ENCODE measurements at places on chromosomes 1 and 21.

DNA sequence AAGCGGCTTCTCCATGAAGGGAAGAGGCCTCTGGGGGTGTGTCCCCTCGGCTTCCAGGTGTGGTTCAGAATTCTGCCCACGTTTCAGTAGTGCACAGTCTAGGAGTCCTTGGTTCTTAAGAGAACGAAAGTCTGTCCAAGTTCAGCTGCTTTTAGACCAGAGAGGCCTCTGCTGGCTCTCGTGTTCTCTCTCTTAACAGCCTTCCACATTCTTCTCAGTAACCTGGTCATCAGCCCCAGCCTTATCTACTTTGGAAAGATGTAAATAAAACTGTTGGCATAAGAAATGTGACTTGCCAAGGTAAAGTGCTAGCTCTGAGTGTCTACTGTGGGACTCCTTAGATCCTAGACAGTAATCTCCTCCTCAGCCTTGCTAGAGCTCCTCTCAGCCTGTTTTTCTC is 15.3 kb upstream of the STUM start:
- DNase-seq = no peak

DNA sequence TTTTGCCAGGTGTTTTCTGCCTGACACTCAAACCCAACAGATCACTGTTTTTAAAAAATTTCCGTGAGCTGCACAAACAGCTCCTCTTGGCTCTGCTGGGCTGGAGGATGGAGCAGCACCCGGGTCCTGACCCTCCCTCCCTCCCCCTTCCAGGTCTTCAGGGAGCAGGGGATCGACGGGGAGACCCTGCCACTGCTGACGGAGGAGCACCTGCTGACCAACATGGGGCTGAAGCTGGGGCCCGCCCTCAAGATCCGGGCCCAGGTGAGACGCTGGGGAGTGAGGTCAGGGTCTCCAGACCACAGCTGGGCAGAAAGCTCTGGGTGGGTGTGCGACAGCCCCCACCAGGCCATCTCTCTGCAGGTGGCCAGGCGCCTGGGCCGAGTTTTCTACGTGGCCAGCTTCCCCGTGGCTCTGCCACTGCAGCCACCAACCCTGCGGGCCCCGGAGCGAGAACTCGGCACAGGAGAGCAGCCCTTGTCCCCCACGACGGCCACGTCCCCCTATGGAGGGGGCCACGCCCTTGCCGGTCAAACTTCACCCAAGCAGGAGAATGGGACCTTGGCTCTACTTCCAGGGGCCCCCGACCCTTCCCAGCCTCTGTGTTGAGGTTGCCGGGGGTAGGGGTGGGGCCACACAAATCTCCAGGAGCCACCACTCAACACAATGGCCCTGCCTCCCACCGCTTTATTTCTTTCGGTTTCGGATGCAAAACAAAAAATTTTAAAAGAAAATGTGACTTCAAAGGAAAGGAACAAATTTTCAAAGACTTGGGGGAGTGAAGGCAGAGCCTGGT is 15.3 kb downstream of the NOC2L start:
- DNase-seq = no peak

GRCh38 chr1:171468120-171468750 is 17.1 kb upstream of the PRRC2C start:
- no peak for DNase-seq

DNA sequence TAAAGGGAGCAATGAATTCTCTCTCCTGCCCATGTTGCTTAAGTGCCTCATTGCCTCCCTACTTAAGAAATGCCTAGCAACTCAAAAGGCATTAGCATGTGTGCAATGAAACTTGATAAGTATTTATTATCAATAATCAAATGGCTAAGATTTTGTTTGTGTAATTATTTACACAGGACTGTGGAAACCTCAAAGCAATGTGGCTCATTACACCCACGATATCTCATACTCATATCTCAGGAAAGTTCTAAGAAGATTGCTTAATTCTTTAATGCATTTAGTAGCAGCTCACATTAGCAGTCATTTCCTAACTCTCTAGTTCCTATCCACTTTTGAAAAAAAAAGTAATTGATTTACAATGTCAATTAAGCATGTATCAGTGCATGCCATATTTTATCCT is 253.3 kb downstream of the DUSP10 start:
- DNase-seq = no peak

- no peak for DNase-seq
These were observed 74.8 kb downstream of the MORN1 start for GRCh38 chr1:2316451-2316961.

DNA sequence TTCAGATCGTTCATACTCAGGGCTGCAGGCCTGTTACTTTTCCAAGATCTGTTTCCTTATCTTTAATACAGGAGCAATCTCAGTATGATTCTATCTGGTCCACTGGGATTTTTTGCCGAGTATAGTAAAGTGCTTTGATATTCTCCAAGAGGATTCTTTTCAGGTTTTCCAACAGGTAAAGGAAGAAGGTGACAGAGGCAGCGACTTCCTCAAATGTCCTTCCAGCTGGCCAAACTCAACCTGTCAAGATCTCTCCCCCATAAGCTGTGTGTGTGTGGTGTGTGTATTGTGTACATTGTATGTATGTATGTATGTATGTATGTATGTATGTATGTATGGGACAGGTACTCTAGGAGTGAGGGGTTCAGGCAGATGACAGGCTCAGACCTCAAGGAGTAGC is 1.1 kb downstream of the AKR1A1 start:
- DNase-seq = no peak

GRCh38 chr1:21671915-21672314 is 2.8 kb upstream of the RAP1GAP start:
- no peak for DNase-seq

- no peak for DNase-seq
These were observed 204.9 kb upstream of the JUN start for GRCh38 chr1:58988752-58989151.

DNA sequence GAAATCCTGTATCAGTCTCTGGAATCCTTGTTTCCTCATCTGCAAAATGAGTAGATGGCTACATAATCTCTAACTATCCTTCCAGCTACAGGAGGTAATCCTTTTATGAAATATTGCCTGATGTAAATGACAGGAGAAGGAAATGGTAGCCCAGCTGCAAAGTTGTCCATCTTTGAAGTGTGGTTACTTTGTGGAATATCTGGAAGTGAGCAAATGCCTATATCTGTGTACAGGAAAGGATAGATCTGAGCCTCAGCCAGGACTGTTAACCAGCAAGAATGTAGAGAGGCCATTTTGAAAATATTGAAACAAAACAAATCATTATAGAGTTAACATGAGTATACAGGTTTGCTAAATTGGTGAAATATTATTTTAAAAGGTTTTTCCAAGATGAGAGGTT is 74.8 kb upstream of the BMP8A start:
- no peak for DNase-seq

DNA sequence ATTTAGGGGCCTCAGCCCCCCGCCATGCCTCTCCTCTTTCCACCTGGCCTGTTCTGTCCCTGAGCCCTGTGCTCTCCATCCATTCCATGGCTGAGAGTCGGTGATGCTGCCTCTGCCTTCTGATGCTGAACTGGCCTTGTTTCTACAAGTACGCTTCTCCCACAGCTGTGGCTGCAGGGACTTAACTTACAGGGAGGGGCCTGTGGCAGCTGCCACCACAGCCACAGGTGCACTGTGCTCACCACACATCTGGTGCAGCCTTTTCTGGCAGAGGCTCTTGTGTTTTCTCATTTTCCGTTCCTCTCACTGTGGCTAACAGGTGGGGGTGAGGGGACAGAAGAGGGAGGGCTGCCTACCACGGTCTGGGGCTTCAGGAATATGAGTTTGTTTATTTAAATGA is 4.2 kb downstream of the FMO1 start:
- DNase-seq = no peak

DNA sequence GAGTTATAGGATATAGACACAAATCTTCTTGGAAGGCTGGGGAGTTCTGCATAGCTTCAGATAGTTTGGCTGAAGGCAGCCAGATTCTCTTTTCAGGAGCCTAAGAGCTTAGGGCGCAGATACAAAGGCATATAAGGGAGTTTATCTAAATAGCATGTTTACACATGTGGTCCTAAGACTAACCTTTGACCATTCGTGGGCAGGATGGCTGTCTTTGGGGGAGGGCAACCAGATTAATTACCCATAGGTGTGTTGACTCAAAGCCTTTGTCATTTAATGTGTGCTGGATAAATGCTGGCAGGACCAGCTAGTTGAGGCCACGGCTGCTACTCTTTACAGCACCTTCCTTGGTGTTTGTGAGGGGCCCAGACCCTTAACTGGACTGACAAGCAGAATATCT is 71.8 kb downstream of the IER5 start:
- DNase-seq = no peak

GRCh38 chr1:94819945-94820746 is at the start of gene SLC44A3:
SLC44A3 (plus strand) TSS chr1:94820357; CDS start chr1:94820452, 95 bp downstream.
- no peak for DNase-seq

DNA sequence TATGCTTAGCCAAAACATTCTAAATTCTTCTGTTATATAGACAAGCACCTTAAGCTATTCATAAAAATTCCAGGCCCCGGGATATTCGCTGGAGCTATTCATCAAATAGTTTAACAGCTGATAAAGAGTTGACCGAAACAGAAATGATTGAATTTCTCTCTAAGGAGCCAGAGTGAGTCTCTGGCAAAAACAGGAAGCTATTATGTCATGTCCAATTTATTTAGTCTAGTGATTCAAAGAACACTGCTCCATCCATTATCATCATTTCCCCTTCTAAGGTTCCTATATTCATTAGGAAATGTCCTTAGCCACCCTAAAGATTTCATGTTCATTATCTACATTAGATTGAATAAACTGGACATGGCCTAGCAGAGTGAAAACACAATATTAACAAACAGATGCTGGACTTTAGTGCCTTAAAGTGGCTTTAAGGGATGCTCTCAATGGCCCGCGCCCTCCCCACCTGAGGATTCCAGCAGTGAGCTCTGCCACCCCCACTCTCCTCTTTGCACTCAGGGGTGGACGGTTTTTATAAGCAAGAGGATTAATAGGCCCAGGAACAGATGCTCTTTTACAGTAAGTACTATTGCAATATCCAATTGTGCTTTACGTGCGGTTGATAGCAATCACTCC is 122.1 kb upstream of the RGS1 start:
- DNase-seq = no peak

GRCh38 chr1:26731233-26731902 is 35.6 kb downstream of the ARID1A start:
- DNase-seq = no peak

DNA sequence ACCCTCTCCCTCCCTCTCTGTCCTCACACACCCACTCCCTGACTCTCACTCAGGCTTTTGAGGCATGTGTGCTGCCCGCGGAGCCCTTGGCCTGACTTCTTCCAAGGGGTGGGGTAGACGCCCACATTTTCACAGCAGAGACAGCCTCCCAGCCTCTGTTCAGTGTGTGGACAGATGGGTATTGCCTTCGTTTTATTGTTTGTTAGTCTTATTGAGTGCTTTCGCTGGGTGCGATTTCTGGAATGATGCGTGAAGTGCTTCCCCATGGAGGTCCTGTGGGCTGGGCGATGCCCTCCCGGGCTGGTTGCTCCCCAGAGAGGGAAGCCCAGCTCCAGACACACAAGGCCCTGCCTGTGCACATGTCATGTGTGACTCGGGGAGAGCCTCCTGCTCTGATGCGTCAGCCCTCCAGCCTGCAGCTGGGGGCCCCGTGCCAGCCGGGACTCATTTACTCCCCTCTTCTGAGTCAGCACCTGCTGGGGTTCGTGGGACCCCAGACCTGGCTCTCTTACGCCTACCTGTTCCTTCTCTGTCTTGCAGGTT is 14.7 kb downstream of the PDXK start:
- DNase-seq = no peak

DNA sequence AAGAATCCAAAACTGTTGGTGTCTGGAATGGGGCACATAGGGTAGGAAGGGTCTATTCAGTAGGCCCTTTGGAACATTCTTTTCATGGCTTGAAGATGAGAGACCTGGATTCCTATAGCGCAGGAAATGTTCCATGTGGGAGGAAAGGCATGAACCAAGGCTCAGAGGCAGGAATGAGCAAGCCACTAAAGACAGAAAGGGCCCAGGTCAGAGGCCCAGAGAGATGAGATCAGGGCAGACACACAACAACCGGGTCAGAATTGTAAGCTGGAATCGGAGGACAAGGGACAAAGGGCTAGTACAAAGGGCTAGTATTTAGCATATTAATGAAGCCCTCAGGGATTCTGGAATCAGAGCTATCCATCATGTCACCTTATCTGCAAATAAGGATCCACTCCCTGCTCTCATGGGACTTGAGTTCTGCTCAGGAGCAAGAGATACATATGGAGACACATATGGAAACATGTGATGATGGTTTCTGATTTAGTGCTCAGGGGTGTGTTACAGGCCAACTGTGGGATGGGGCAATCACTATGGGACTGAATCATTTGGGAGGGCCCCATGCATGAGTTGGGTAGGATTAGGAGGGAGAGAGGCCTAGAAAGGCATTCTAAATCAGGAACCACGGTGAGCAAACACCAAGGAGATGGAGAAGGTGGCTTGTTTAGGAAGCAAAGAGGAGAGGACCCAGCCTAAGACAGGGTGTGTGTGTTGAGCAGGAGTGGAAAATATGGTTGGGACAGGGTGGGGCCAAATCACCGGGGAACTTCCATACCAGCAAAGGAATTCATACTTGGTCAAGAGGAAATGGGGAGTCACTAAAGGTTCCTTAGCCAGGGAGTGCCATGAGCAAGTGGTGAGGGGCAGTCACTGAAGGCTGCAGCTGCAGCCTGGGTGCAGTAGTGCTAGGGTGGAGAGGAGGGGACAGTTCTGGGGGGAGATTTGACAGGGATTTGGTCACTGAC is 8.6 kb downstream of the NECTIN4 start:
- no peak for DNase-seq

- no peak for DNase-seq
These were observed 26.0 kb upstream of the KCNK2 start for GRCh38 chr1:215056584-215056983.

DNA sequence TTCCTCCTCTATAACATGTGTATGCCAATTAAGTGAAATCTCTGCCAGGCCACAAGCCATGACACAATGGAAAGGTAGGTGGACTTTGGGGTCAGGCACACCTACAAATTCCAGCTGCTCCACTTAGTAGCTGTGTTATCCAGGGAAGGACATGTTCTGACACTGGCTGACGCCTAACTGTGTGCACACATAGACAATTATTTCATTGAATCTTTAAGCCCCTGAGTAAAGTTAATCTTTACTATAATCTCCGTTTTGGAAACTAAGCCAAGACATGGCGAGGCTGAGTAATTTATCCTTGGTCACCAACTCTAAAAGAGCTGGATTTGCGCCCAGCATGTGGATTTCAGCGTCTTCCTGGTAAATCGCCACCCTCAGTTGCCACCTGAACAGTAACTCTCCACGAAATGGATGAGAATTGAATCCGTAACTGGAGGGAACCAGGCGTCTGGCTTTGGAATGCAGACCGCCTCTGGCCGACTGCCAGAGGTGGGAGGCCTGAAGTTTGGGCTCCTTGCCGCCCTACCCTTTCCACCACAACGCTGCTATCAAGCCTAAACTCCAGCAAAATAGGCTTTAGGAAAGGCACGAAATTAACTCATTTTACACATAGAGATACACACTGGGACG is 888 bp upstream of the SNRPE start:
- no peak for DNase-seq

All from stimulated activated CD8-positive, alpha-beta memory T cell treated with anti-CD3 and anti-CD28 coated beads, Interleukin-2, amount 100 ng/mL, for 1 hour (primary cell).